T-helper 2 cell treated with Interferon-gamma antibody and Interleukin-4, amounts not matched to agents 5 μg/mL and 100 μg/mL, for 36 hours (primary cell): ENCODE measurements at places on chromosomes 1 and 21.

GRCh38 chr21:42120903-42121535 is 49.9 kb downstream of the UMODL1 start:
- no peak for DNase-seq

DNA sequence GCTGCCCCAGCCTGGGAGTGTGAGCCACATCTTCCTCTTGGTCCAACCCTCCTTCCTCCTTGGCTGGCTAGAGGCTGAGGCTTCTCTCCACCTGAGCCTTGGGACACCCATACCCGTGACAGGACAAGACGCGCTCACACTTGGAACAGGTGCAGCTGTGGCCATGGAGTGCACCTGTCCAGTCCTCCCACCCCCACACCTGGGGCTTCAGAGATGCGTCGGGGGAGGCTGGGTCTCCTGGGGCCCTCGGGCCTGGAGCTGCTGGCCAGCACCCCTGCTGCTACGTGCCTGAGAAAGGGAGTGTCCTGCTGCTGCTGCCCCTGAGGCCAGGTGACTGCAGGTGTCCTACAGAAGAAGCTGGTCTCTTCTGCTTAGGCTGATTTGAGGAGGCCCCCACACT is 37.0 kb upstream of the TMEM52 start:
- no peak for DNase-seq

- no peak for DNase-seq
Observed at GRCh38 chr1:59737638-59738037, 77.1 kb upstream of the HOOK1 start.

DNA sequence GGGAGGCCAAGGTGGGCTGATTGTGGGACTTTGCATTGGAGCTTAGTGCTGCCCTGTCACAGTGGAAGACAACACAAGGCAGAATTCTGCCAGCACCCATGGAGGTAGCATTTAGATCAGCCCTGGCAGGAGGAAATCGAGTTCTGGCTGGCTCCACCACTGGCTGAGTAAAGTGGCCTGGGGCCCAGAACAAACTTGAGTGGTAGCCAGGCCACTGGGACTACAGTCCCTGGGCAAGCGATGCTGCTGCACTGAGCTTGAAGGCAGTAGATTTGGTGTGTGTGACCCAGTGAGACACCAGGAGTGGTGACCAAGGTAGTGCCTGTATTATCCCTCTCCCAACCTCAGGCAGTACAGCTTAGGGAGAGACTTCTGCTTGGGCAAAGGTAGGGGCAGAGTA is 22.5 kb upstream of the UHMK1 start:
- DNase-seq, result no peak

DNA sequence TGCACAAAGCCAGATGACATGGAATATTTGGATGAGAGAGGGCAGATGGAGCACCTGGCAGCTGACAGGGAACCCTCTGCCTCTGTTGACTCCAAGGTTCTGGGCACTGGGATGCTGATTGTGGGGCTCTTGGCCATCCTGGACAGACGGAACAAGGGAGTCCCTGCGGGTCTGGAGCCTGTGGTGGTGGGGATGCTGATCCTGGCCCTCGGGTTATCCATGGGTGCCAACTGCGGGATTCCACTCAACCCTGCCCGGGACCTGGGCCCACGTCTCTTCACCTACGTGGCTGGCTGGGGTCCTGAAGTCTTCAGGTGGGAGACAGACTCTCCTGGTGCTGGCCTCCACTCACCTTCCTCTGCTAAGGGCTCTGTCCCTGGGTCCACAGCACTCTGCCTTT is 1.8 kb upstream of the ATP8B2 start:
- no peak for DNase-seq

- peak; percentile 73 for DNase-seq
Observed at GRCh38 chr1:1614204-1614953, 921 bp upstream of the MIB2 start.

DNA sequence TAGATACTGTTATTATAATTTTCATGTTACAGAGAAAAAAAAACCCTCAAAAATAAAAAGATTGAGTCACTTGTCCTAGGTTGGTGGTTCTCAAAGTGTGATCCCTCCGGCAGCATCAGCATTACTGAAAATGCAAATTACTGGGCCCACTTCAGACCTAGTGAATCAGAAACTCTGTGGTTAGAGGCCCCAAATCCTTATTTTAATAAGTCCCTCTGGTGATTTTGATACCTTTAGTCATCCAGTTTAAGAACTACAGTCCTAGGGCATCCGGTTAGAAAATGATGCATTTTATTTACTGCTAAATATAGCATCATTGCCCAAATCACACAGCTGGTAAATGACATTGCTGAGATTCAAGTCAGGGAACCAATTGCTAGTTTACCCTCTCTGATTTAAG is 203.7 kb upstream of the RUNX1 start:
- peak; percentile 50 for DNase-seq

GRCh38 chr1:74396933-74397332 is 115.5 kb downstream of the LRRC53 start:
- DNase-seq, result no peak

- DNase-seq, result no peak
Observed at GRCh38 chr1:208445758-208446203, 201.6 kb upstream of the PLXNA2 start.
